ENCODE measurements at places on chromosomes 6 and 20. TPM values are rescaled to one million over a fixed set of nuclear protein-coding genes. Genes with fewer than 3 reads are reported as not detected.

The SMLR1 gene
- not detected for total RNA-seq

The ARMC2 gene
- 3.5 TPM for total RNA-seq

The CD24 gene
- total RNA-seq: 49.3 TPM

The GHRH gene
- total RNA-seq: not detected

The WFDC5 gene
- total RNA-seq: not detected

The ITPR3 gene
- total RNA-seq: 31.7 TPM

Data from activated B cell treated with CpG ODN at 0.5 μM for 24 hours (primary cell).